H7 (cell line): ENCODE measurements at places on chromosomes 4 and X.

DNA sequence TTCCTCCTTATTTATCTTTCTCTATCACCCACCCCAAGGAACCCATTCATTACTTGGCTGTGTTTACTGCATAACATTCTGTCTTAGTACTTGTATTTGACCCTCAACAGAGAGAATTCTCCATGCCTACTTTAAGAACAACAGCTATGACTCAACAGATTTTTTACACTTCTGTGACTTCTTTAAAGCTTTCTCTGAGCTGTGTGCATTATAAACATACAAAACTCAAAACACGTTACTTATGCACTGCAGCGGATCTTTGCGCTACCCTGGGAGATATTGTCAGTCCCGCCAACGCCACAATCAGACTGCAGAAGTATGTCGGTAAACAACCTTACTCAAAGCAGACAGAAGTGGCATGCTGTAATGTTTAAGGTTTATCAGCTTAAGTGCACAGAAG is 35.1 kb downstream of the PRKX start:
- DNase-seq: no peak

DNA sequence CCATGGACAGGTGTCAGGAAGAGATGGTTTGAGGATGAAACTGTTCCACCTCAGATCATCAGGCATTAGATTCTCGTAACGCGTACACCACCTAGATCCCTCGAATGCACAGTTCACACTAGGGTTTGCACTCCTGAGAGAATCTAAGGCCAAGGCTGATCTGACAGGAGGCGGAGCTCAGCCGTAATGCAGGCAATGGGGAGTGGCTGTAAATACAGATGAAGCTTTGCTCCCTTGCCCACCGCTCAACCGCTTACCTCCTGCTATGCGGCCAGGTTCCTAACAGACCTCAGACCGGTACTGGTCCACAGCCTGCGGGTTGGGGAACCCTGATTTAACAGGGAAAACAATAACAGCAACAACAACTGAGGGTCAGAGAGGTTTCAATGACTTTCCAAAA is 2.0 kb upstream of the TEC start:
- no peak for DNase-seq

DNA sequence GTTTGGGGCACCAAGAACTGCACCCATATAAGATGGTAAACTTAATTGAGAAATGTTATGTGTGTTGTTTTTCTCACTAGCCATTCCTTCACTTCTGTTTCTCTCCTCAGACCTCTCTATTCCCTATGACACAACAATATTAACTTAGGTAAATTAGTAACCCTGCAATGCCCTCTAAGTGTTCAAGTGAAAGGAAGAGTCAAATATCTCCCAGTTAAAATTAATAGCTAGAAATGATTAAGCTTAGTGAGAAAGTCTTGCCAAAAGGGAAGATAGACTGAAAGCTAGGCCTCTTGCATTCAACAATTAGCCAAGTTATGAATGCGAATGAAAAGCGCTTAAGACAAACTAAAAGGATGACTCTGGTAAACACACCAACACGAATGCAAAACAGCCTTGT is 132.9 kb upstream of the KLF8 start:
- no peak for DNase-seq

- DNase-seq: no peak
Observed at GRCh38 chr4:26557164-26557563, 26.7 kb upstream of the TBC1D19 start.

GRCh38 chr4:61210186-61210939 is 10.2 kb downstream of the ADGRL3 start:
- peak; percentile 56 for DNase-seq

- DNase-seq: no peak
Observed at GRCh38 chr4:161356351-161356750, 807.4 kb downstream of the FSTL5 start.

GRCh38 chr4:40991908-40992307 is 222.4 kb downstream of the APBB2 start:
- DNase-seq: no peak

DNA sequence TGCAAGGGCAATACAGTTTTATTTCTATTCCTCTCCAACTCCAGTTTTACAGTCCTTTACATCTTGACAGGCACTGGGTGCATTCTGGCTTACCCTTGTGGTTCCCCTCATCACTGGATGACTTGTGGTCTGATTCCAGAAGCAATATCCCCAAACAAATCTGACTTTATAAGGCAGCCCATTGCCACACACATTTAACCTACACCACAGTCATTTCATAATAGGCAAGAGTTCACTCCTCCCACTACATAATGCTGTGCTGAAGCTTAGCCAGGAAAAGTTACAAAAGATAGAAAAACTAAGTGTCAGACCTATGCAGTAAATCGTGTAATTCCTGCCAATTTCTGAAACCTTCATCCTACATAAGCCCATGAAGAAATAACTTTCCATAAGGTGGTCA is 82.9 kb upstream of the MID1IP1 start:
- no peak for DNase-seq

- no peak for DNase-seq
Observed at GRCh38 chrX:109859651-109860050, 126.6 kb upstream of the ACSL4 start.

- DNase-seq: peak; percentile 36
Observed at GRCh38 chrX:119880552-119881437, 9.2 kb downstream of the NDUFA1 start.

DNA sequence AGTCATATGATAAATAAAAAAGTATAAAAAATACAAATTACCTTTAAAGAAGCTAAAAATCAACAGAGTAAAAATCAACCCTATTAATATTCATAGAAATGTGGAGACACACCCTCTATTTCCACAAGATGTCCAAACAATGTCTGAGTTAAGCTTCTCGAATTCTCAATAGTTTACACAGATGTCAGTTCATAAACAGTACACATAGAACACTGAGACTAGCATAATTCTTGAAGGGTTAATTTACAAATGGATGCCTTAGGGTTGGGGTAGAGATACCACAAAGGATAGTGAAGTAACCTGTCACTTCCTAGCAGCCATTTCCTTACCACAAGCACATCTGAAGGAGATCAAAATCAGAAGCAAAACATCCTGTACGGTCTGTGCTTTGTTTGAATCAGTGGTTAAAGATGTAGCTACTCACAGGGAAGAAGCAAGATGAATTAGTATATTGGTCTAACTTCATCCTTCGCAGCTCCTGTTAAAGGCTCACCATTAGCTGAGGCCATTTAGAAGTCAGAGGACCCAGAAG is 2393.9 kb downstream of the ARAP2 start:
- no peak for DNase-seq
